ENCODE measurements at places on chromosomes 16 and 17.
A peak's percentile ranks its signal among the peaks of the same experiment; 100 is the strongest.

GRCh38 chr16:52578829-52579498, 32.0 kb upstream of the TOX3 start:
- no peak for DNase-seq

DNA sequence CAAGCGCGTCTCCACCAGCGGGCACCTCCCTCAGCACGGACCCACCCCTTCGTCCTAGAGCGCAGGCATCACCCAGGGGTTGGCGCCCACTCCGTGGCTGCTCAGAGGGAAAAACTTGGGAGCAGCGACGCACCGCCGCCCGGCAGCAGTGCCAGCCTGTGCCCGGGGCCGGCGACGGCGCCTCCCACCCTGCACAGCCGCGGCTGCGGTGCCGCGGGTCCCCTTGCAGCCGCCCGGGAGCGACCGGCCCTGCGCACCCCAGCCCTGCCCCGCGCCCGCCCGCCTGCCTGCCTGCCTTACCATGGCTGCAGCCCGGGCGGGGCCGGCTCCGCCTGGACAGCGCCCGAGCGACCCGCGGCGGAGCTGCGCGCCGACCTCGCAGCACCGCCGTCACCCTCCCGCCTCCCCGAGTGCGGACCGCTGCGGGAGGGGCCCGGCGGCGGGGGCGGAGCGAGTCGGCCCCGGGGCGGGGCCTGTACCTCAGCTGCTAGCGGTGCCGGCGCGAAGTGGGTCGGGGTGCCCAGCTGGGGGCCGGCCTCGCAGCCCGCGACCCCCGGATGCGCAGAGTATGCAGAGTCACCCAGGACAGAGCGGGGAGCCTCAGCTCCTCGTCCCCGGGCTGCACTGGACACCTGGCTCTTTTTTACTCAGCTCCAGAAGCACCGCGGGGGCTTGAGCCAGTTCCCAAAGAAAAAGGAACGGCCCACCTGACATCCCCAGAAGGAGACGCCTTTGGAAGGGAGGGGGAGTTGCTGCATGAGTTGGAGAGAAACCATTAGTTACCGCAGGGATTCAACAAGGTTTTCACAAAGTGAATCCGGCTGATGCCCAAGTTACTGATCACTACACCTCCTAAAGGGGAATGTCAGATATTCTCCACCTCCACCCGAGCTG, 17.5 kb upstream of the MTMR4 start:
- DNase-seq, result peak; percentile 41

- DNase-seq, result no peak
Measured at GRCh38 chr16:12079412-12079965, 103.0 kb downstream of the SNX29 start.

- DNase-seq, result no peak
Measured at GRCh38 chr16:79283578-79283977, 317.0 kb downstream of the MAF start.

GRCh38 chr17:63483038-63483437, 6.2 kb downstream of the ACE start:
- DNase-seq, result no peak

GRCh38 chr17:66403846-66404556, 101.6 kb downstream of the PRKCA start:
- no peak for DNase-seq

DNA sequence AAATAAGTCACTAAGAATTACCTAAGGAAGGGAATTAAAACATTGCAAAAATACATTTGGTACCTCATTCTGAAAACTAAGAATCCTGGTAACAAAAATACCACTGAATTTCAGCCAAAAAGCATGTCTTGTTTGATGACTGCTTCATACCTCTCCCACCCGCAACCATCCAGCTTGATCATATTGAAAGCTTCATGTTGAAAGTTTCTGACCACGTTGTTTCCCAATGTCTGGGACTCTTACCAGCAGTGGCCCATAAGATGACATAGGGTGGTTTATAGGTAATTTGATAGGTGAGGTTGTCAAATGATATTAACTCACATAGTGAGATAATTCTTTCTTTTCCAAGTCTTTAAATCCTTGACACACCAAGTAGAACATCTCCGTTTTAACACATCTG, 139.3 kb downstream of the CDH11 start:
- DNase-seq, result no peak

DNA sequence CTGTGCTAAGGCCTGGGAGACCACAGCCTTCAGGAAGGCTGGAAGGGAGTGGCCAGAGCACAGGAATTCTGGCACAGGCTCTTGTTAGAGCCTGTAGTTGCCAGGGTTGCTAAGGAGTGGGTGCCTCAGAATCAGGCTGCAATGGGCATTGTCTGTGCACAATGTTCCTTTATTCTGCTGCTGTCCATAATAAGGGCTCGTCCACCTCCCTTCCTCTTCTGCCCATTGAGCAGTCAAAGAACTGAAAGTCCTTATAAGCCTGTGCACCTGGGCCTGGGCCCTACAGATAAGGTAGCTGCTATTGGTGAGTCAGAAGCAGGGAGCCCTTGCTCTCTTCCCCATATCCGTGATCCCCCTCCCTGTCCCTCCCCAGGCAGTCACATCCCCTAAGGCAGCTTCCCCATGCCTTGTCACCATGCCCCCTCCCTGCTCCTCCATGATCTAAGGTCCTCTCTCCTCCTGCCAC, 5.4 kb upstream of the CNGB1 start:
- no peak for DNase-seq

- no peak for DNase-seq
Measured at GRCh38 chr16:76518781-76519180, 241.6 kb downstream of the CNTNAP4 start.

- no peak for DNase-seq
Measured at GRCh38 chr17:19508577-19508867, 25.1 kb upstream of the SLC47A1 start.

DNA sequence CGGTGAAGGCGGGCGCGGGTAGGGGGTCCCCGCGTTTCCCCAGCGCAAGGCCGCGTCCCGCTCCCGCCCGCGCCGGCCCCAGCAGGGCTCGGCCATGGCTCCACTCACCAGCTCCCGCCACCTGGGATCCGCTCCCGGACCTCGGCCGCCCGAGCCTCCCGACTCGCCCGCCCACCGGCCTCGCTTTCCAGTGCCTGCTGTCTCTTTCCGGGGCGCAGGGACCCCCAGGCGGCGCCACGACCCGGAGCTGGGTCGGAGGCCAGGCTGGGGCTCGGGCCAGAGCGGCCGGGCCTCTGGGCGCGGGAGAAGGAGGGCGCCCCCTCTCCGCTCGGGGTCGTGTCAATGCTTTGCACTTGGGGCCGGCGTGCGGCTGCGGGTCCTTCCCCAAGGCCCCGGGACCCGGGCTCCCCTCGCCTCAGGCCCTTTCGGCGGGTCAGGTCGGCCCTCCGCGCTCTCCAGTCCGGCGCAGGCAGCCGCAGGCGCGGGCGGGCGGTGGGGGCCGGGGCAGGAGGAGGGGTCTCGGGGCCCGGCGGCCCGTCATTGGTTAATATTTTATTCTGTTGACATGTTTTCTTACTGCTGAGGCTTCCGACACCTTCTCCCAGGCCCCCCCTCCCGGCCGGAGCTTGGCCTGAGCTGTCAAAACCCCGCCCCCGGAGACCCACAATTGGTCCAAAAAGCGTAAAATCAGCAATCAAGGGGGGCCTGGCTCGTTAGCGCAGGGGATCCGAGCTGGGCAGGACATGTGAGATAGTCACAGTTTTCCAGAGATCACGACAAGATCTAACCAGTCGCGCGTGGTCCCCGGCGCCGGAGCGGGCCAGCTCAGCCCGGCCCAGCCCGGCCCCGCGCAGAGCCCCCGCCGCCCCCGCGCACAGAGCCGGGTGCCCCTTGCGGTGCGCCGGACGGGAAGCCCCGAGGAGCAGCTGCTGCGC, at the start of gene TBX2:
TBX2 (plus strand) TSS at position 713 of the 935 bp plus-strand sequence. CDS start 334 bp downstream, outside the sequence.
- DNase-seq, result no peak

- DNase-seq, result no peak
Measured at GRCh38 chr16:14510939-14511799, 118.9 kb downstream of the PARN start.

DNA sequence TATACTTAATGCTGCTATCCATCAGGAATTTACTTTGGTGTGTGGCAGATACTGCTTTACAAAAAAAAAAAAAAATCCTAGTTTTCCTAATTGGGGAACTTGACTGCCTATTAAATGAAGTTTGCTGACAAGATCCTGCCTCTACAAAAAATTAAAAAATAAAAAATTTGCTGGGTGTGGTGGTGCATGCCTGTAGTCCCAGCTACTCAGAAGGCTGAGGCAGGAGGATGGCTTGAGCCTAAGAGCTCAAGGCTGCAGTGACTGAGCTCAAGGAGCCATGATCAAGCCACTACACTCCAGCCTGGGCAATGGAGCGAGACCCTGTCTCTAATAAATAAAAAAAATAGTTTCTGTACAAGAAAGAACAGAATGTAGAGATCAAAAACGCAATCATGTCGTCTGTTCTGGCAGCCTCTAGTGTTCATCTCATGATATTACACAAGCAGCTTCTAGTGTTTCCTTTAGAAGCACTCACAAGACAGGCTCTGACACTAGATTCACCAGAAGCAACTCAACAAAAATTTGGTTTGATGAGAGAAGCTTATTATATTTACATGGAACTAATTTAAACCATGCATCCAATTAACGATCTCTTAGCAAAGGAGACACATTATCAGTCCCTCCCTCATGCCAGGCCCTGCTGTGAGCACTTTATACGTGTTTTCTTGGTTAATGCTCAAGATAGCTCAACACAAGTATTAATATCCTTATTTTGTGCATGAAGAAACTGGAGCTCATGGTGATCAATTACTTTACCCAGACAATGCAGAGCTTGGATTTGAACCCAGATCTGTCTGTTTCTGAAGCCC, 6.8 kb upstream of the KRTAP17-1 start:
- DNase-seq, result peak; percentile 59

DNA sequence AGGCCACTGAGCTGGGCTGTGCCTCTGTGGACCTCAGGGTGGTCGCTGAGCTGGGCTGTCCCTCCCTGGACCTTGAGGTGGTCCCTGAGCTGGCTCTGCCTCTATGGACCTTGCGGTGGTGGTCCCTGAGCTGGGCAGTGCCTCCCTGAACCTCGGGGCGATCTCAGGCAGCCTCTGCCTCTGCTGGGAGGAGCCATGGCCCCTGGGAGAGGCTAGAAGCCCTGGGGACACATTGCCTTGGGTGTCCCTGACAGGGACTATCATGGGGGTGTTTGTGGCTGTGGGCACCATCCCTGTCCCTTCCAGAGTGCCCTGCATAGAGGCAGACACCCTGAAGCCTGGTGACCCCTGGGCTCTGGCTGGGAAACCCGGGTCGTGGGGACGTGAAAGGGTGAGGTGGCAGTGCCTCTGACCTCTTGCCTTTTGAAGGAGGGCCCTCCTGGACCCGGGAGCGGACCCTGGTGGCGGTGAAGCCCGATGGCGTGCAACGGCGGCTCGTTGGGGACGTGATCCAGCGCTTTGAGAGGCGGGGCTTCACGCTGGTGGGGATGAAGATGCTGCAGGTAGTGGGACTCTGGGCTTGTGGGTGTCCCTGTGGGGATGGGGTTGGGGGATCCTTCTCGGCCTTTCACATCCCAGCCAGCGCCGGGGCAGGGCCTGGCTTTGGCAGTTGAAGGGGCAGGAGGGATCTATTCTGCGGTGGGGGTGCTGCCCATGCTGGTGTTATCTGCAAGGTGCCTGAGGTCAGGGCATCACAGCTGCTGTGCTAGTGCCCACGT, 1.8 kb downstream of the NME4 start:
- no peak for DNase-seq

- no peak for DNase-seq
Measured at GRCh38 chr16:78836802-78837491, 737.5 kb downstream of the WWOX start.

GRCh38 chr17:4148611-4149308, 5.8 kb downstream of the CYB5D2 start:
- DNase-seq, result no peak

GRCh38 chr16:19527161-19527560, 3.4 kb downstream of the CCP110 start:
- no peak for DNase-seq

GRCh38 chr16:29696881-29697331, 17.9 kb downstream of the QPRT start:
- DNase-seq, result no peak

DNA sequence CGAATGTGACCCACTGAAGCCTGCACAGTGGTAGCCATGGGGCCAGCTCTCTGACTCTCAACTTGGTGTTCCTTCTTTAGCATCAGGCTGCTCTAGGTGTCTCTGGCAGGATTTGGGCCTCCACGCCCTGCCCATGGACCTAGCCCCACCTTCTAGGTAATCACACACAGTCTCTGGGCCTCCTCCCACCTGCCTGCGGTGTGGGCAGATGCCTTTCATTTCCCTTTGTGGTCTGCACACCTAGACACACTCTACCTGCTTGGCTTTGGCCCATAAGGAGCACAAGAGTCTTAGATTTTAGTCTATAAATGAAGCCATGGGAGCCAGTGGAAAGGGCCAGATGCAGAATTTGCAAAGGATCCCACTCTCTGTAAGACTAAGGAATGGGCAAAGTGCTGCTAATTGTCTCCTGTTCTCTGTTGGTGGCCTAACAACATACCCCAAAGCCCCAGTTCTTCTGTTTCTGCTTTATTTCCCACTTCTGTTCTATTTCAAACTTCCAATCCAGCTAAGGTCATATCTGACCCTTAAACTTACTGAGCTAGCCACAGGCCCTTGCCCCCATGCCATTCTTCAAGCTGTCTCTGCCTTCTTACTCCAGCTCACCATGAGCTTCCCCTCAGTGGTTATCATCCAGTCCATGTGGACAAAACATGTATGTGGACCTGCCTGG, 7.2 kb upstream of the MFSD6L start:
- DNase-seq, result no peak

- peak; percentile 38 for DNase-seq
Measured at GRCh38 chr17:57572062-57572461, 173.0 kb downstream of the CCDC182 start.

Data from NCI-H2081 (cell line).